Neural crest cell (in vitro differentiated cells): ENCODE measurements at places on chromosomes 3 and 15. TPM values are rescaled to one million over a fixed set of nuclear protein-coding genes. Genes with fewer than 3 reads are reported as not detected.

GRCh38 chr3:195258449-195259153, 12.4 kb downstream of the XXYLT1 start:
- no peak for DNase-seq

- no peak for DNase-seq
Observed at GRCh38 chr3:137050281-137050680, 92.5 kb downstream of the IL20RB start.

- peak; percentile 83 for DNase-seq
Observed at GRCh38 chr15:77543159-77543882, 89.4 kb downstream of the LINGO1 start.

DNA sequence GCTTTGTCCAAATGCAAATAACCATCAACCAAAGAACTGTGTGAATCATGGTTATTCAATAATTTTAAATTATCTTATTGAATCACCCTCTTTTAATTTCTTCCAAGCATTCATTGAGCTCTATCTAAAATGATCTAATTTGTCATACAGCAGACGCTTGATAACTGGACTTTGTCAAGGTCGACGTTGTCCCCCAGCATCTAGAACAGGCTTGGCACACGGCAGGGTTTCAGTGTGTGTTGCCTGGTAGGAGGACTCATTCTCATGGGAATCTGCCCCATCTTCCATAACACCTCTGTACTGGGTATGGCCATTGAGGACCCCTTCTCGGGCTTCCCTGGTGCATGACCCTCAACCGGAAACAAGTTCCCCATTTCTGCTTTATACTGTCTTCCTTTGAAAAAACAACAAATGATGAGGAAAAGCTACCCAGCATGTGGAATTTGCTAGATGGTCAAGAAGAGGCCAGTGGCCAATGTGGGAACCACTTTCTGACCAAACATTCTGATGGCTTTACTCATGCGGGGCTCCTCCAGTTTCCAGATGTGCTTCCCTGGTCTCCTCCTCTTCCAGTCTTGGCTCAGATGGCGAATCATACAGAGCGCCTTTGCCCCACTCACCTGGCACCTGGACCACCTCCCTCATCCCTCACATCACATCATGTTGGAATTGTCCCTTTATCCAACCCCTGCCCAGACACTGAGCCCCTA, 41.7 kb upstream of the SEC22A start:
- DNase-seq, result no peak

GRCh38 chr3:131038326-131038725, 11.6 kb downstream of the NEK11 start:
- no peak for DNase-seq

GRCh38 chr3:46221391-46221790, 13.3 kb upstream of the CCR1 start:
- no peak for DNase-seq

- DNase-seq, result no peak
Observed at GRCh38 chr3:14433106-14433505, 30.7 kb downstream of the SLC6A6 start.

DNA sequence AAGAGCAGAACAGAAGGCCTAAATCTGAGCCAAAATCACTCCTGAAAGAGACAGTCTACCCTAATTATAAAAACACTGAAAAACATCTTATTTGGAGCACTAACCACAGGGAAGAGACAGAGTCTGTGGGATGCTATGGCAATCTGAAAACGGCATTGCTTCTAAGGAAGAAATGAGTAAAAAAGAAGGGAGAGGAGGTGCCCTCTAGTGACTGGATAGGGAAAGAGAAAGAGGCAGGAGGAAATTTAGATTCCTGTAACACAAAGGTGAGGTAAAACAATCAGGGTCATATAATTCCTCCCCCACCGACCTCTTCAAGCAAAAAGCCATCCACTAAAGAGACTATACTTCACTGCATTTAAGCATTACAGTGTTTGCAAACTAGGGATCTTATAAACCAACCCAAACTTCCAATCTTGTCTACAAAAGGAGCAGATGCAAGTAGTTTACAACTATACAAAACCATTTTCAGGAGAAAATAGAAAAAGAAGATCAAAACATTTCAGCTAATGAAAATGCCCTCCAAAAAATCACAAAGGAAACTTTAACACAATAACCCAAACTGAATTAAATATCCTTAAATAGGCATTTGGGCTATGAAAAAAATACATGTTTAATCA, 32.6 kb downstream of the HACD2 start:
- no peak for DNase-seq

DNA sequence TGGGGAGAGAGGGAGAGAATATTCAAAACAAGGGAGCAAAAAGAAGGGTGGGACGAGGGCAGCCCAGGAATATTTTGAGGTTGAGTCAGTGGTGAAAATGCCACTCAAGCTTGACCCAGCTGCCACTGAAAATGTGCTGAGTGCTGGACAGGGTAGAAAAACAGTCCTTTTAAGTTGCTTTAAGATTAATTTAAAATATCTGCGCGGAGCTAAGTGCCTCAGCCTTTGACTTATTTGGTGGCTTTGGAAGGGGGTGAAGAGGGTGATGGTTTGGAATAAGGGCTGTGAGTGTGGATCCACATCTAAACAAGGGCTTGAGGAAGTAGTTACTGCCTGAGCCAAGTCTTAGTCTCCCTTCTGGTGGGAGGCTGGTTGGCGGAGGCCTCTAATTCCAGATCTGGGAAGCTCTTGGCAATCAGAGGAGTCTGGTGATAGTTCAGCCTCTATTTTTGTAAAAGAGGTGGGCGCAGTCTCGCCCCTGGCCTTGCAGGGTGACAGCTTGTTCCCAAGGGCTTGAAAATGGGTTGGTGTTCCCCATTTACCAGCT, 280.8 kb upstream of the ROPN1 start:
- DNase-seq, result no peak

DNA sequence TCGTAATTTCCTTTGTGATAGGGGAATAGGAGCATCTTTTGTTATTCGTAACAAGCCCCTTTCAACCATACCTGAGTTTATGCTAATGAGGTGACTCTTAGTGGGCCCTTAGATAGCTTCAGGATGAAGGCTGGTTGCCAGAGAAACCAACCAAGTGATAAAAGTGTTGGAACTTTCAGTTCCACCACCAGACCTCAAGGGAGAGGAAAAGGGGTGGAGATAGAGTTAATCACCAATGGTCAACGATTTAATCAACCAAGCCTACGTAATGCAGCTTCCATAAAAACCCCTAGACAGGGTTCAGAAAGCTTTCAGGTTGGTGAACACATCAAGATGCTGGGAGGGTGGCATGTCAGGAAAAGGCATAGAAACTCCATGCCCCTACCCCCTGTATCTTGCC, 33.0 kb downstream of the HERC1 start:
- no peak for DNase-seq

DNA sequence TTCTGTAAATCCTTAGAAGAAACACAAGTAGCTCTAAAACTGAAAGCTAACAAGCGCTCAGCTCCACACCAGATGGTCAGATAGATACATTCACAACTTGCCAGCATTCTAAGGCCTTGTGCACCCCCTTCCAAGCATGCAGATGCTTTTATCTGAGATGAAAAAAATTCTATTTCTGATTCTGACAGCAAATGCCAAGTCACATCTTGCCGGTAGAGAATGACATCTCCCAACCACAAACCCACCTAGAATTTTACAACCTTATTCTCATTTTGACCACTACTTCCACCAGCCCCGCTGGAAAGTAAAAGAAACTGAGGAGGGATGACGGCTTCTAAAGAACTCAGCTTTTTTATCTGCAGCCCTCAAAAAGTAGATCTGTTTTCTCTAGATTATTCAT, 57.7 kb downstream of the SUMF1 start:
- DNase-seq, result no peak

- no peak for DNase-seq
Observed at GRCh38 chr3:113678773-113679172, 17.7 kb downstream of the USF3 start.

DNA sequence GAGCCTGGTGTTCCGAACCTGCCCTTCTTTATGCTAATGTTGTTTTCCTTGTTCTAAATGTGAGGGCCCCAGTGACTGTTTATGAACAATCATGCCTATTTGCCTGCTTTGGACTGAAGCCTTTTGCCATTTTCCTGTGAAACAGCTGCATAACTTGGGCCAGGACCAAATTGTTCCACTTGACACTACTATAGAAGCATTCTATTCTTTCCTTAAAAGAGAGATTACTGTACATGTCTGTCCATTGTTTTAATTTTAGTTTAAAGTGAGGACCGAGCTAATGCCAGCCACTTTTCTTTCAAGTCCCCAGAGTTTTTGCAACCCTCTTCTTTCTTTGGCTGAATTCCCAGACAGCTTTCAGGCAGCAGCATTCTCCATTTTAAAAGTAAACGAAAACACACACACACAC, 980.3 kb downstream of the CADM2 start:
- DNase-seq, result no peak

DNA sequence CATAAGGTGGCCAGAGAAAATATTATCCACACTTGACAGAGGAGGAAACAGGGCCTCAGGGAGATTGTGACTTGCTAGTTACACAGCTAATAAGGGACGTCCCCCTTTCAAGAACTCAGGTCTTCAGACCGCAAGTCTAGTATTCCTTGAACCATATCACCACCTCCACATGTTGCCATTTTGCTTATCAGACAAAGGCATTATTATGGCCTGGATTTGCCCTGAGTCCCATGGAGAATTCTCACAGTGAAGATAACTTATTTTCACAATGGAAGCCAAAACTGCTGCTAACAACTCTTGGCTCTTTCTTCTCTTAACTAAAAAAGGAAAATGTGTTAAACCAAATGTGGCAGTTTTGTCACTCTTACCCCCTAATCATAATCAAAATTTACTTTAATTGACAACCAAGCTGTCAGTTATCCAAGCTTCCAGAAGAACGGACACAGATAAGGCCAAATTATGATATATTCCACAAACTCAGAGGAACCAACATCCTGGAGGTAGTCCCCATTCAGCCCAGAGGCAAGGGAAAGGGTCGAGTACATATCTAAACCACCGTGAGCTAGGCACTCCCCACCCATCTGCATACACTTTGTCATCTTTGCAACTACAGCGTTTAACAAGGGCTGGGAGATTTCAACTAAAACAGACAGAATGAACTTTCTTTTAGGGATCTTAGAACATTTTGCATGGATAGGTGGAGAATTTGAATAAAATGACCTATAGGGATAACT, 63.6 kb upstream of the THBS1 start:
- no peak for DNase-seq

GRCh38 chr15:38648121-38648843, 83.7 kb upstream of the RASGRP1 start:
- no peak for DNase-seq

- no peak for DNase-seq
Observed at GRCh38 chr15:75356006-75356405, 9.2 kb downstream of the NEIL1 start.

DNA sequence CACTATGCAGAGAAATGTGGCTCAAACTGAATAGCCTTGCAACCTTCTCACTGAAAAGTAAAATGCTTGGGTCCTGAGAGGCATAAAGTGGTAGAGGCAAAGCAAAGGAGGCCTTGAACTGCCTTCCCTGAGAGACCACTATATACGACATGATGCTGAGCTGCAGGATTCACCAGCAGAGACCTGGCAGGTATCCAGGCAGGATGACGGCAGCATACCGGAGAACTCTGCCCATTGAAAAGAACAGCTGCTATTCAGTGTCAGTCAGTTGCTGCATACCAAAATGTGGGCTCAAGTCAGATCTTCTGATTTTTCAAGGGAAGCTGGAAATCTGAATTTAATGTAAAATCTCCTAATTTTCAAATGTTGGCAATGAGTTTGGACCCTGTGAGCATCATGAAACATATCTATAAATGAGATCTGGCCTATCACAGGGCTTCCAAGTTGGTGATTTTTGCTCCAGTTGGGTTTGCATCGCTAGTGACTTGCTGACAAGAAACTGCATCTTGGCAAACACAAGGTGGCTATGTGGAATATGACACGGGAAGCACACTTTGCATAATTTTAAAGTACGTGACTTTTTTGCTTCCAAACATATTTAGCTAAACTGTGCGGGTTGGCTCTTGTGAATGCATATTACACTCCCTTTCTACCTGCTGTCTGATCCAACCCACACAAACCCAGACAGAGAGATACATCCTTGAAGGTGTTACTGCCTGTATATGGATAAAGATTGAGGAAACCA, 529.0 kb downstream of the AGBL1 start:
- DNase-seq, result no peak

- peak; percentile 27 for DNase-seq
Observed at GRCh38 chr3:12993517-12994356, 79.5 kb downstream of the IQSEC1 start.

- DNase-seq, result no peak
Observed at GRCh38 chr3:27312044-27312668, 57.0 kb downstream of the NEK10 start.

DNA sequence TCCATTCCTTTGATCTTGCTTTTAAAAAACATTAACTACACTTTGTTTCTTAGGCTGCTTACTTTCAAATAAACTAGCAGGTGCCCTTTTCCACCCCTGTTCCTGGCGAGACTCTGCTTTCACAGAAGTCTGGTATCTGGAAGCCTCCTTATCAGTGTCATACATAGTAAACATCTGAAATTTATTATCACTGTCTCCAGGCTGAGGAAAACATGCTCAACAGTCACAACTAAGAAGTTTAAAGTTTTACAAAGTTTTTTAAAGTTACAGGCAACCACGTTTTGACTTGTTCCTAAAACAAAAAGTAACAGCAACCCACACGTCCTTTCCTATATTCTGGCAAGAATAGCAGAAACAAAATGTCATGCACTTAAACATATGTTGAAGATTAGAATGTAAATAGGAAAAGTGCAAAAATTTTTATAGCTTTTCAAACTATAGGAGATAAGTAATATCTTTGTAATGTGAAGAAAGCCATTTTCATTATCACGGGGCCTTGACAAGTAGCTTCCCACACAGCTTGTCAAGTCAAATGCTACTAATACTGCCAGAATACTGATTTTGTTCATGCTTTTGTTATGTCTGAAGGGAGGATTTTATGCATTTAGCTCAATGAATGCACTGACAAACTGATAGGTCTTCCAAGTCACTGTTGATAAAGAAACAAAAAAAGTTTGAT, 275.2 kb upstream of the KCNMB2 start:
- DNase-seq, result no peak

DNA sequence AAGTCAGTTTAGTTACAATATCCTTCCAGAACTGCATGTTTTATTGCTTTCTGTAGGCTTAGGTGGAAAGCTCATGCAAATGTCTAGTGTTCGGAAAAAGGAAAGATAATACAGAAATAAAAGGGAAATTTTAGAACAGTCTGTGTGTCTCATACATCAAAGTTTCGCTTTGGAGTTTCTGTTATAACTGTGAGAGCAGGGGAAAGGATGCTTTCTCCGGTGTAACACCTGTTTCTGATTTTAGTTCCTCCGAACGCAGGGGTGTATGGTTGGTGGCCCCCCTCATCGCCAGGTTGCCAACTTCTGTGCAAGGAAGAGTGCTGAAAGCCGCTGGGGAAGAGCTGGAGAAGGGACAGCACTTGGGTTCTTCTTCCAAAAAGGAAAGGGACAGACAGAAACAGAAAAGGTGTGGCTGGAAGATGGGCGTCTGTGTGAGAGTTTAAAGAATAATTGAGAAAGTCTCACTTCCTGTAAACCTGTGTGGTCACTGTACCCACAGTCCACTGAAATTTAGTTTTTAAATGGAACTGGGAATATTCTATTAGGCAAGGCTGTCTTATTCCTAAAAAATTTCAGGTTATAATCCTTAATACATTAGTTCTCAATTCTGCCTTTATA, 6.7 kb downstream of the P2RY12 start:
- DNase-seq, result no peak

The GATA2 gene
- 0.30 and 0.52 TPM in 2 replicates for total RNA-seq

The IL17RB gene
- 2.4 and 3.1 TPM in 2 replicates for total RNA-seq

The CPLX3 gene
- not detected in 2 replicates for total RNA-seq

The HDAC11 gene
- total RNA-seq, result 12.6 and 14.0 TPM in 2 replicates

The PLSCR4 gene
- total RNA-seq, result 1.0 and 1.1 TPM in 2 replicates

The CHCHD6 gene
- total RNA-seq, result 32.9 and 33.6 TPM in 2 replicates

The LRIG1 gene
- 167 and 178 TPM in 2 replicates for total RNA-seq

The CATSPER2 gene
- 2.7 and 2.8 TPM in 2 replicates for total RNA-seq

The PPP1R14D gene
- total RNA-seq, result not detected in 2 replicates

The PP2D1 gene
- not detected in 2 replicates for total RNA-seq

The FSIP1 gene
- 6.8 and 8.1 TPM in 2 replicates for total RNA-seq

The CFAP91 gene
- total RNA-seq, result 7.0 TPM in 2 replicates
